A172 (cell line): ENCODE measurements at places on chromosomes 1 and 21. TPM values are rescaled to one million over a fixed set of nuclear protein-coding genes. Genes with fewer than 3 reads are reported as not detected.

Gene PRDM16
- 0.84 and 1.5 TPM in 2 replicates for total RNA-seq

GRCh38 chr1:186292875-186293274, 82.2 kb downstream of the TPR start:
- DNase-seq, result no peak

GRCh38 chr1:24932725-24933294, 2.7 kb upstream of the RUNX3 start:
- DNase-seq, result no peak

Gene SMCP
- total RNA-seq, result not detected in 2 replicates

Gene PIK3CD
- total RNA-seq, result 4.3 and 5.6 TPM in 2 replicates

DNA sequence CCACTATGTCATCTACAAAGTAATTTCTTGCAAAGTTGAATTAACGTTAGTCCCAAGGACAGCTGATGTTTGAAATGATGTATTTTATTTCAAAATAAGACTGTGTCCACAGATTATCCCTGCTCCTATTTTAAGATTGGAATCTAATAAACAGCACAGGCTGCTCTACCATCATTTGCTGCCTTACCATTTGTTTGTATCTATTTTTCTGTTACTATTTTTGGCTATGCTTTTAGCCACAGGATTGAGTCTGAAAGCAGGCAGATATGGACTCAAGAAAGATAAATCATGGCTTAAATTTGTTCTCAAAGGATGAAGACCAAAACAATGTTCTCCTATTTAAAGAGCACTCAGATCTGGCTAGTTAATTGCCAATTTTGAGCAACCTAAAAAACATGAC, 105.3 kb downstream of the RGS2 start:
- DNase-seq, result no peak

DNA sequence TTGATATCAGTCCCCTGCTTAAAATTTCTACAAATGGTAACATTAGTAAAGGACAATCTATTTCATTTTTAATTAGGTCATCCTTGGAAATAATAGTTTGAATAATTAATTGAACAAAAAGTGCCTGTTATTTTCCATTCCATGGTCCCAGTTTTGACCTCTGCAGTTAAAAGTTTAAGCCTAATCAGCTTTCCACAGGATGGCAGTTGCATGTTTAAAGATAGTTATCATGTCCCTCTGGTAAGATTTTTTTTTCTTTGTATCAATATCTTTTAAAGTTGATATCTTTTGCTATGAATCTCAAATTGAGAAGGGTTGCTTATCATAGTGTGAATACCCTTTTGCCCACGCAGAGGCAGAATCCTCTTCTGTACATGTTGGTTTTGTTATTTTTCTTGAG, 90.4 kb downstream of the HS2ST1 start:
- no peak for DNase-seq

- peak; percentile 38 for DNase-seq
Measured at GRCh38 chr1:158053276-158053675, 59.8 kb downstream of the KIRREL1 start.

GRCh38 chr21:15557925-15558324, 171.9 kb upstream of the USP25 start:
- DNase-seq, result peak; percentile 84

- DNase-seq, result no peak
Measured at GRCh38 chr1:67711855-67712212, 26.8 kb downstream of the GADD45A start.

GRCh38 chr1:77202751-77203150, 16.5 kb downstream of the PIGK start:
- DNase-seq, result no peak

GRCh38 chr1:87263785-87264184, 64.9 kb upstream of the LMO4 start:
- no peak for DNase-seq

- no peak for DNase-seq
Measured at GRCh38 chr1:33683913-33684312, 180.0 kb upstream of the HMGB4 start.

GRCh38 chr21:42358937-42359336, 7.4 kb downstream of the TFF1 start:
- DNase-seq, result no peak

Gene PROK1
- not detected in 2 replicates for total RNA-seq

DNA sequence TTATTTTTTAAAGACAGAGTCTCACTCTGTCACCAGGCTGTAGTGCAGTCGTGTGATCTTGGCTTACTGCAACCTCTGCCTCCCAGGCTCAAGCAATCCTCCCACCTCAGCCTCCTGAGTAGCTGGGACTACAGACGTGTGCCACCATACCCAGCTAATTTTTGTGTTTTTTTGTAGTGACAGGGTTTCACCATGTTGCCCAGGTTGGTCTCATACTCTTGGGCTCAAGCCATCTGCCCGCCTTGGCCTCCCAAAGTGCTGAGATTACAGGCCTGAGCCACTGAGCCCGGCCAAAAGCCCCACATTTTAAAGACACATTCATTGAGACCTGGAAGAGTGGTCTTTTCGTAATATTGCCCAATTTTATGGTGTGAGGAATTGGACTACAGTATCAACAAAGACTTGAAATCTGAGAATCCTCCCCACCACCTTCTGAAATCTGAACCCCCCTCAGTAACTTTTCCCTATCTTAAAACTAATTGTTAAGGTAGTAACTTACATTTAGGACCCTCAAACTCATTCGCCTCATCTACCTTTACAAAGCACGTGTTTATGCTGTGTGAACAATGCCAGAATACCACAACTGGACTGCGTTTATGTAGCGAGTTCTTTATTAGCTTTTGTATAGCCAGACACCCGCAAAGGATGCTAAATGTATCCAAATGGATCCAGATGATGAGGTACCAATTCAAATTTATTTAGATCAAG, 2.7 kb downstream of the ERRFI1 start:
- no peak for DNase-seq

DNA sequence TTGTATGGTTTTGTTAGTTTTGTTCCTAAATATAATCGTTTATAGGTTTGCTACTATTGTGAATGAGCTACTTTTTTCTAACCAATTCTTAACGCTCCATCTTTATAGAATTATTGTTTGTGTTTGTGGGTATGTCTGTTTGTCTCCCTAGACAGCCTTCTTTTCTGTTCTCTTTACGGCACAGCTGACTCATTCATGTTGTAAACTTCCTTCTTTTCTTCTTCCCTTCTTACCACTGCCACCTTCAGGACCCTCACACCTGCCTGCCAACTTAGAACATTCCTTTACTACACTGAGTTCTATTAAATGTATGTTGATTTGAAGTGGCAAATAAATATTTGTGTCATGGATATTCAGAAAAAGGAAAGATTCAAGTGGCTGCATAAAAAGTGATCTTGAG, 29.1 kb downstream of the AK5 start:
- DNase-seq, result no peak

Gene SLC2A5
- total RNA-seq, result not detected in 2 replicates

Gene COL18A1
- total RNA-seq, result 72.9 and 115 TPM in 2 replicates

- DNase-seq, result peak; percentile 97
Measured at GRCh38 chr1:16727190-16728111, 12.9 kb upstream of the RNU1-4 start.

- DNase-seq, result no peak
Measured at GRCh38 chr1:20083178-20083944, 13.4 kb downstream of the PLA2G5 start.

GRCh38 chr1:169511316-169512005, 25.7 kb upstream of the SLC19A2 start:
- DNase-seq, result peak; percentile 81

Gene CNIH3
- total RNA-seq, result 12.8 and 15.4 TPM in 2 replicates

Gene DNM3
- total RNA-seq, result 0.90 and 1.0 TPM in 2 replicates

DNA sequence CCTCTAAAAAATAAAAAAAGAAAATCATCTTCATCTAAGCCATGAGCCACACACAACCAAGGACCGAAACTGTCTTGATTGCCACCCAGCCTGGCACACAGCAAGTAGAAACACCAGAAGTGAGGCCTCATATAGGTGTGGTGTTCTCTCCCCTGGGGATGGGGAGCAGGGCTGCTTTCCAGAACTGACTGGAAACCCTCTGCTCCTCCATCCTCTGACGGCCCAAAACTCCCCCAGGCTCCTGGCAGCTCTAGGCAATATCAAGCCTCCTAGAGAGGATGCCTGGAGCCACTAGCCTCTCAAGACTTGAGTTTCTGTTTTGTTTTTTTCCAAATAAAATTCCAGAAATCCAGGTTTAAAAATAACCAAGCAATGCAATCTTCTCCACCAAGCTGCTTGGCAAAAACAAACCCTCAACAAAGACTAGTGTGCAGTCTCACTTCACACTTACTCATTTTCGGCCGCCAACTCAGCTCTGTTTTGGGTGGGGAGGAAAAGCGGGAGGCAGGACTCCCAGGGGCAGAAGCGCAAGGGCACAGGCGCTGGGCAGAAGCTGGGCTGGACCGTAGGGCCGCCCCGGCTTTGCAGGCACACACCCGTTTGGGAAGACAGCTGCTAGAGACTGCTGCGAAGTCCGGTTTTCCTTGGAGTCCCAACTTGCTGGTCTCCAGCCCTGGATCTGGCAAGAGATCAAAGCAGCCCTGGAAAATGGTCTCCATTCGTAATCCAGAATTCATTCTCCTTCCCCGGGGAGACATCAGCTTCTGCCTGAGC, 78.2 kb upstream of the CAPZB start:
- no peak for DNase-seq

GRCh38 chr1:34681480-34682451, 73.1 kb upstream of the GJB5 start:
- DNase-seq, result peak; percentile 12
